ENCODE measurements at places on chromosomes 7 and 10.

- DNase-seq, result no peak
Observed at GRCh38 chr10:86803156-86803555, 46.7 kb downstream of the BMPR1A start.

- DNase-seq, result peak; percentile 26
Observed at GRCh38 chr7:35185908-35186731, 67.8 kb downstream of the TBX20 start.

DNA sequence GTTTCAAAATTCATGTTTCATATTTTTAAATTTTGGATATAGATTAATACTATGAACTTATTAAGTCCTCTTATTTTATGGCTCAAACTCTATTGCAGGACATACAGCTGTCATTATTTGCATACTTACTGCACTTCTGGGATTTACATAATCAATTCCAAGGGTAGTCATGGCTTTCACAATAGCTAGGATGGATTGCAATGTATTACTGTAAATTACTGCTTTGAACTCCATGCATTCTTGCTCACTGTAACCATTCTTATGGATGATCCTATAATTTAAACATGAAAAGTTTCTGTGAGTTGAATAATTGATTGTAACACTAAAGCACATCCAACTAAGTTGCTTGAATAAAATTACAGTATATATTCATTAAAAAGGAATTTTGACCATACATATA is 23.5 kb downstream of the GNAT3 start:
- no peak for DNase-seq

DNA sequence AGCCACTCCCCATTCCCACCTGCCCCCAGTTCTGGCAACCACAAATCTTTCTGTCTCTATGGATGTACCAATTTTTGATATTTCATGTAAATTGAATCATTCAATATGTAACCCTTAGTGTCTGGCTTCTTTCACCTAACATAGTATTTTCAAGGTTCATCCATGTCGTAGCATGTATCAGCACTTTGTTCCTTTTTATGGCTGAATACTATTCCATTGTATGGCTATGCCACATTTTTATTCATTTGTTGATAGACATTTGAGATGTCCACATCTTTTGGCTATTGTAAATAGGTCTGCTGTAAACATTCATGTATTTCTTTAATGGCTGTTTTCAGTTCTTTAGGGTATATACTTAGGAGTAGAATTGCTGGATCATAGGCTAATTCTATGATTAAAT is 270.5 kb downstream of the FGFR2 start:
- no peak for DNase-seq

GRCh38 chr10:13834581-13835286 is 248.0 kb downstream of the PRPF18 start:
- DNase-seq, result no peak

DNA sequence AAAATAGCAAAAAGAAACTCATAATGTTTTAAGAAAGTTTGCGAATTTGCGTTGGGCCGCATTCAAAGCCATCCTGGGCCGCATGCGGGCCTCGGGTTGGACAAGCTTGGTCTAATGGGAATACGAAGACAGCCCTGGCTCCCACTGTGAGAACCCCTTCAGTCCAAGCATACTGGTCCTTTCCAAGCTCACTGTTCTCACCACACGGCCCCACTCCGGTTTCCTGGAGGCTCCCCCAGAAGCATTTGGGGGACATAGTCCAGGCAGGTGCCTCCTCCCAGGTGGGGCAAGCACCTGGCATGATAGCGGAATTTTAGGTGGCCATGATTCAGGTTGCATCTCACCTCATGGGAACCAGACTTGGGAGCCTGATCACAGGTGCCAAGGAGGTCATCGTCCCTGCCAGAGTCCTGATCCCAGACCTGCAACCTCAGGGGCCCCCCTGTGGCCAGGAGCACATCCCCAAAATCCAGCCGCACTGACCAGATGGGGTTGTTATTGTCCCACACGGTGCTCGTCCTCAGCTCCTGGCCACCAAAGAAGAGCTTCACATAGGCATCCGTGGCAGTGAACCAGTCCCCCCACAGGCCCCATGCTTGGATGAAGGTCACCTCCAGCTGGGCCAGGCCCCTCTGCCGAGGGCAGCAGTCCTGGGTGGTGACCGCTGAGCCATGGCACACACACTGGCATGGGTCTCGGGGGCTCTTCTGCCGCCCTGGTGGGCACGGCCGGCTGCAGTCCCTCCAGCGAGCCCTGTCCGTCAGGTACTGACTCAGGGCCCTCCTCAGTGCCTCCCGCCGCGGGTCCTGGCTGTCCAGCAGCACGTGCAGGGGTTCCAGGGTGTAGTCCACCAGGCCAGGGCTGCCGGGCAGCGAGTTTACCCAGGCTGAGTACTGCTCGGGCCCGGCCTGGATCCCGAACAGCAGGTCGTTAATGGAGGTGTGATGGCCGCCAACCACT is 4.4 kb downstream of the PRF1 start:
- DNase-seq, result no peak

DNA sequence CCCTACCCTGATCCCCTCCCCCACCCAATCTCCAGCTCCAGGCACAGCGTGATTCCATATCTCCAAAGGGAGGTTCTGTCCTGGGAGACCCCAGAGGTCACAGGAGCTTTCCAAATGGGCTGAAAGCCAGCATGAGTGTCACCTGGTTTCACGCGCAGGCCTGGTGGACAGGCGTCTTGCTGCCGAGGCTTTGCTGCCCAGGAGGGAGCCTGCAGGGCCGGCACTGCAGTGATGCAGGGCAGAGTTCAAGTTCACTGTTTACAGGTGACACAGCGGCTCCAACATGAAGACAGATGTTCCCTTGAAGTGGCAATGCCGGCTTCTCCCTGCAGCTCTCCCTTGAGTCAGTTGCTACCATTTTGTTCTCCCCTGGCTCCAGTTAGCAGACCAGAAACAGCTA is 104.3 kb downstream of the TCERG1L start:
- DNase-seq, result peak; percentile 3

Measured in progenitor cell of endocrine pancreas (in vitro differentiated cells).